Activated CD4-positive, alpha-beta T cell treated with anti-CD3 and anti-CD28 coated beads, Interleukin-2, amount 50 U/mL, for 16 hours (primary cell): ENCODE measurements at places on chromosomes 5 and 9.

GRCh38 chr5:11596657-11597071 lies 307.6 kb downstream of the CTNND2 start:
- DNase-seq = no peak

DNA sequence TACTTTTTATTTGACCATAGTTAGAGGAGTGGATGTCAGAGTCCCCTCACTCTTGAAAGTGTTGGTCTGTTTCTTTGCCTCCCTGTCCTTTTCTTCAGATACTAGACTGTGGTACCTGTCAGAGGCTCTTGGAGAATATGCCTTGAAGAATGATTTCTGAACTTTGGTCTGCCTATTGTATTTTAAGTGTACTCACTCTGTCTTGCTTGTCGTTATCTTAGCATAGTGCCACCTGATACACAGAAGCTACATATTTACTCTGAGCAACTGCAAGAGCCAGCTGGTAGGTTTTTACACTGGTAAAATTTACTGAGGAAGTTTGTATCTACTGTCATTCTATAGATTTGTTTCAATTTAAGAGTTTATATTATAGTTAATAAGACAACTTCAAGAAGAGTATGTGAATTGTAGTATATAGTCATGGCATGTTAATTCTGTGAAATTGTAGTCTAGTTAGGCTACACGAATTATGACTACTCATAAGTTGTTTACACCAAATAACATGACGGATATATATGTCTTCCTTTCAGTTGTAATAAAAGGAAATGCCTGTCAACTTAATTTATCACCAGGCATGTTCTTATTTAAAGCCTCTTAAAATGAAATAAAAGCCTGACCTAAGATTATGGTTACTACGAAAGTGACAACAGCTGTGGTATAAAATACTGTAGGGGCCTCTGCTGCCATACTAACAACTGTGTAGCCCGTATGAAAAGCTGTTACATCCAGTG lies 201.7 kb downstream of the KDM4C start:
- no peak for DNase-seq

DNA sequence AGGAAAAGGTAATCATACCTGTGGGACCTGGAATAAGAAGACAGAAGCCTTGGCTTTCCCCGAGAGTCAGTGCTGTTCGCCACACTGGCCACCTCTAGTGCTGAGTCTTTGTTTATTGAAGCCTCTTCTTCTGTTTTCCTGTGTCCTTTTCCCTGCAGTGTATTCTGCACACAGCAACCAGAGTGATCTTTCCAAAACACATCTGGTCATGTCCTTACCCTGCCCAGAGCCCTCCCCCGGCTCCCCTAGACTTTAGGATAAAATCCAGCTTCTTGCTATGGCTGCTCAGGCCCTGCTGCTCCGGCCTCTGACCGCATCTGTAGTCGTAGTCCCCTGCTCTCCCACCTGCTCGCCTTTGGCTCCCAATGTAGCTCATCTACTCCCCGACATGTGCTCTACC lies 28.3 kb downstream of the GALNT10 start:
- no peak for DNase-seq

GRCh38 chr5:95686651-95687050 lies 3.9 kb upstream of the SPATA9 start:
- DNase-seq = no peak

DNA sequence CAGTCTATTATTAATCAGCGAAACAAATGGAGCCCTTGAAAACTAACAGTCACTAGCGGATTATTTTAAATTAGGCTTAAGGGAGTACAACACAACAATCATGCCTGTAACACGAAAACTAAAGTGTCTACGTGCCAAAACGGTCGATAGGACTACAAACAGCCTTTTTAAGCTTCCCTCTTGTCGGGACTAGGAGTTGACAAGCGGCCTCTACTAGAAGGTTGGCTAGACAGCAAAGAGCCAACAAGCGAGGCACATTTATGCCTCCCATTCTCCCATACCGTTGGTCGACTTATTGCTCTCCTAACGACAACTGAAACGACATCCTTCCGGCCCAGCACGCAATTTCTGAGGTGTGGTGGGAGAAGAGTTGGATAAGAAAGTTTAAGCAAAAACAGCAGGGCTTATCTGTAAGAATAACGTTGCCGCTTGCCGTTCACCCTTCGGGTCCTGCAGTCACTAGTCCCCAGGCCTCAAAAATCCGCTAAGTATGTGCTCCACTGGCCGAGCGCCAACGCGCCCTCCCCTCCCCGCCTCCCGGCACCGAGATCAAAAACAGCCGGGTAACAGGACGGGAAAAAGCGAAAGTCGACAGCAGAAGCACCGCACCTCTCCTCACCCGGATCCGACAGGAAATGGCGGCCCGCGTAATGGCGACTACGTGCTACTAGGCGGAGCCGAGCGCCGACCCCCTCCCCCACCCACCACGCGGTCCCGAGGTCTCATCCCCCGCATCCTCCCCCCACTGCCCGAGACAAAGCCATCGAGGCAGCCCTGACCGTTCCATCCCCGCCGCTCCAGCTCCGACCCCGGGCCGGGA lies 813 bp downstream of the HNRNPK start:
- peak; percentile 91 for DNase-seq

GRCh38 chr9:131714161-131714646 lies 25.7 kb downstream of the RAPGEF1 start:
- no peak for DNase-seq

- DNase-seq = no peak
Observed at GRCh38 chr5:91168859-91169258, 214.3 kb downstream of the ARRDC3 start.

GRCh38 chr9:134618833-134619447 lies 22.7 kb upstream of the COL5A1 start:
- DNase-seq = no peak

GRCh38 chr5:151168602-151169344 lies 11.2 kb upstream of the ANXA6 start:
- DNase-seq = no peak

DNA sequence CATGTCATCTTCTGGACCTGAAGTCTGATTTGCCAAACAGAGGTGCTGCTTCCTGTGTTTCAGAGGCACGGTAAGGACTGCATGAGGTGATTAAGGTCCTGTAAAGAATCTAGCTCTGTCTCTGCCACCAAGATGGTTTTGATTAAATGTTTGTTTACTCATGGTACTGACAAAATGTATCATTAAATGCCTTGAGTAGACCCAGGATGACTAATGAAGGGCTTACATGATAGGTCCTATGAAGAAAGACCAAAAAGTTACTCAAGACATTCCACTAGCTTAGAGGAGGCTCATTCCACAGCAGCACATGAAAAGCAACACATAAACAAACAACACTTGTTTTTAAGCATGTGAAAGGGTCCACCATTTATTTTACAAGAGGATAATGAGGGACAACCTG lies 100.9 kb downstream of the BOD1 start:
- no peak for DNase-seq

DNA sequence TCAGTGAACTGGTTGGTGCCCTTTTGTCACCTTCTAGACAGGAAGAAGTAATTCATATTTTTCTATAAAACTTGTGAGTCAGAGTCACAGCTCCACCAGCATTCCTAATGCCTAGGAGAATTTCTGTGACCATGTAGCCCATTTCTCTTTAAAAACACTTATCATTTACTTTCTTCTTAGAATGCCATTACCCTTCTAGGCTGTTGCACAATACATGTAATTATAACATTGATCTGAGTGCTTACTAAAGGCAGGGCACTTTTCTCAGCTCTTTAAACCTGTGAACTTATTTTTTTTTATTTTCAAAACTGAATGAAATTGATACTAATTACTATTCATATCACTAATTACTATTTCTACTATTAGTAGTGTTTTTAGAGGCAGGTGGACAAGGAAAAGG lies 373.7 kb downstream of the TLE4 start:
- DNase-seq = no peak
